Kidney (tissue), 22 donors: ENCODE measurements at places on chromosomes 2 and 18. TPM values are rescaled to one million over a fixed set of nuclear protein-coding genes. Genes with fewer than 3 reads are reported as not detected.

Gene LPIN2
- total RNA-seq: 52.3 TPM

Gene SPAG16
- total RNA-seq: 35.9 TPM

Gene NMUR1
- total RNA-seq: 0.94 TPM

- H3K4me1 ChIP-seq: no peaks in the 10 kb centered on the region
- H3K4me3 ChIP-seq: no peak overlapping the region
- no peaks in the 10 kb centered on the region for H3K27me3 ChIP-seq
- no peak overlapping the region for H3K27ac ChIP-seq
- DNase-seq: no peak
These were observed 780.4 kb upstream of the NRXN1 start for GRCh38 chr2:51812138-51812866.

DNA sequence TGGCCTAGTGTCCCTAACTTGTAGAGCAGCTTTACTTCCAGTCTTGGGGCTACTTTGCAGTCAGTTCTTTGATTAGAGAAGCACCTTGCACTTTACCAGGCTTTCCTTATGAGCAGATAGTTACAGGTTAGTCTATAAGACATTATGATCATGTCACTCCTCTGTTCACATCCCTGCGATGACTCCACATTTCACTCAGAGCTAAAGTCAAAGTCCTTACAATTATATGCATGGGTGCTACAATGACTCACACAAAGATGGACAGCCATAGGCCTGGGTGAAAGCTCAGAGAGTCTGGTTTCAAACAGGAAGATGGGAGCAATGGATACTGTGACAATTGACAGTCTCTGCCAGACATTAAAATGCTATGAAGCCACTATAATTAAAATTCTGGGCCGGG is 27.1 kb upstream of the SSB start:
- DNase-seq: no peak
- H3K36me3 ChIP-seq: no peaks in the 10 kb centered on the region
- H3K4me1 ChIP-seq: no peaks in the 10 kb centered on the region
- peaks cover 7% of the 10 kb centered on the region for H3K27me3 ChIP-seq
- H3K4me3 ChIP-seq: no peak overlapping the region

DNA sequence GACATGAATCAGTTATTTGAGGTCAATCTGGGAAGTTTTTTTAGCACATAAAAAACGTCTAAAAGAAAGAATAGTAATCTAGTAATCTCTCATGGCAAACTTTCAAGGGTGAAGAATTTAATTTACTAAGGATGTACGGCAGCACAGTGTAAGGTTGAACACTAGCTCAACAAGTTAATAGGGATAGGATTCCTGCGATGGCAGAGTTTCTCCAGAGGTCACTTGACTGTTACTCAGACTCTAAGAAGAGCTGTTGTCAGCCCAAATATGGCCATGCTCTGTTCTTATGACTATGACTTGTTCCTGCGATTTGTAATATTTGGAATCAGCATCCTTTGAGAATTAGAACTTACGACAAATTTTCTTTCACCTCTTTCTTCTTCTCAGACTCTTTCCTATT is 553.3 kb upstream of the TNP1 start:
- H3K4me1 ChIP-seq: peaks cover 2% of the 10 kb centered on the region
- no peak for DNase-seq
- H3K27ac ChIP-seq: no peak overlapping the region
- H3K36me3 ChIP-seq: no peaks in the 10 kb centered on the region

DNA sequence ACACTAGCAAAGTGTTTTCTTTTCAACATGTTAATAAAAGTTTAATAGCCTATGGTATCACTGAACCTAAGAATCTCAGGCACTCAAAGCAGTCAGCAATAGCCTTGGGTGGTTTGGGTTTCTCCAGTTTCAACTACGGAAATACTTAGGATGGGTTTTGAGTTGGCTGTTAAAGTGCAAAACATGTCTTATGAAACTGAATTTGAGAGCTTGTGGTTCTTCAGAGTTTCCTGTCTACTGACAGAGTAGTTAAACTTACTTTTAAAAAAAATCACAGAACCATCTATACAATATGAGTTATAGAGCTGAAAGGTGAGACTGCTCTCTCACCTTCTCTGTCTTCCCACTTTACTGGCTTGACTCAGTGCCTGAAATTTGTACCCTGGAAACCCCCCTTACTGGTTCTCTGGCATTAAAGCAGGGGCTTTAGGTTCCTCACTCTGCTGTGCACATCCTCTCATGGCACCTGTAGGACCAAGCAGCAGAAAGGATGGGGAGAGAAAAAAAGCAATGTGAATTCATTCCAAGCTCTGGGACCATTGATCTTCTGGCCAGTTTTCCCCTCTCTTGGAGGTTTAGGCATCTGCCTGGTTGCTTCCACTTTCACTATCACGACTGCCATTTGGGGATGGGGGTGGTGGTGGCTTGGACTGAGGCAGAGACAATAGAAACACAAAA is 18.1 kb downstream of the CCDC141 start:
- no peak overlapping the region for H3K4me3 ChIP-seq
- H3K36me3 ChIP-seq: no peaks in the 10 kb centered on the region
- no peaks in the 10 kb centered on the region for H3K27me3 ChIP-seq
- no peaks in the 10 kb centered on the region for H3K4me1 ChIP-seq
